HS-5 (cell line): ENCODE measurements at places on chromosomes 16 and 17.

- DNase-seq = no peak
Measured at GRCh38 chr17:60079401-60080243, 901 bp upstream of the HEATR6 start.

DNA sequence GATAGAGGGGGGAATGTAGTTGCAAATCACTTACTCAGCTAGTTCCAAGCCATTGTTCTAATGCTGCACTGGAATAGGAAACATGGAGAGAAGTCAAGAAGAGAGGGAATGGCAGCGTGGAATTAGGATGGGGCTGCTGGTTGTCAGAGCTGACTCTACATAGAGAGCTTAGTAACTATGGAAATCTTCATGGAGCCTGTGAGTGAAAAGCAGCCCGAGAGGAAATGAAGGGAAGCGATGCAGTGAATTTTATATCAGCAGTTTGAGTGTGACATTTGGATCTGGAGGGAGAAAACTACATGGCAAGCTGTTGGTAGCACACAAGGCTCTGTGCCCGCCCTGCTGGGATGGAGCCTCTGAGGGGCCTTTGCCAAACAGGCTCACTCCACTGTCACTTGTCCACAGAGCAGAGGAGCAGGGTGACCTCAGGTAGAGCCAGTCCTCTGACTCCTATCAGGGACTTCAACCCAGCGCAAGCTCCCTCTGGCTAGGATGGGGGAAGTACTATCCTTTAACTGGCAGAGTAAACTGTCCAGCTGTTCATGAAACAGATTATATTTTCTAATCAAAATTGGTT, 27.9 kb upstream of the PMFBP1 start:
- no peak for DNase-seq

GRCh38 chr16:14263011-14263410, 191.9 kb downstream of the MRTFB start:
- no peak for DNase-seq

GRCh38 chr16:49305406-49305805, 23.8 kb upstream of the CBLN1 start:
- no peak for DNase-seq

DNA sequence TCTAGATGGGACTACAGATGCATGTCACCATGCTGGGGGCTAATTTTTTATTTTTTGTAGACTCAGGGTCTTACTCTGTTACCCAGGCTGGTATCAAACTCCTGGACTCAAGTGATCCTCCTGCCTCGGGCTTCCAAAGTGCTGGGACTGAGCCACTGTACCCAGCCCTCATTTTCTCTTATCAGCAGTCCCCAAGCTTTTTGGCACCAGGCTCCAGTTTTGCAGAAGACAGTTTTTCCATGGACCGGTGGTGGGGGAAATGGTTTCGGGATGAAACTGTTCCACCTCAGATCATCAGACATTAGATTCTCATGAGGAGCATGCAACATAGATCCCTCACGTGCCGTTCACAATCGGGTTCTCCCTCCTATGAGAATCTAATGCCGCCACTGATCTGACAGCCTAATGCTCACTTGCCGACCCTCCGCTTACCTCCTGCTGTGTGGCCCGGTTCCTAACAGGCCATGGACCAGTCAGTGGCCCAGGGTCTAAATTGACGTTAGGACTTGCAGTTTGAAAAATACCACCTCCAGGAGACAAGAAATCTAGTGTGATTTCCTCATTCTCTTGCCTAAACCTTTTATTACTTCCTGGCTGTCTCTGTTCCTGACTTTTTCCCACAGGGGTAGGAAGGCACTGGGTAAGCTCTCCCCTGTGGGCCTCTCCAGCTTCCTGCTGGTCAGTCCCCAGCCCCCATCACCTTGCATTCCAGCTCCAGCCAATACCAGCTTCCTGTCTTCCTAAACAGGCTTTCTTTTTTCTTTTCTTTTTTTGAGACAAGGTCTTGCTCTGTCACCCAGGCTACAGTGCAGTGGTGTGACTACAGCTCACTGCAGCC, 9.3 kb upstream of the CNP start:
- DNase-seq = no peak

DNA sequence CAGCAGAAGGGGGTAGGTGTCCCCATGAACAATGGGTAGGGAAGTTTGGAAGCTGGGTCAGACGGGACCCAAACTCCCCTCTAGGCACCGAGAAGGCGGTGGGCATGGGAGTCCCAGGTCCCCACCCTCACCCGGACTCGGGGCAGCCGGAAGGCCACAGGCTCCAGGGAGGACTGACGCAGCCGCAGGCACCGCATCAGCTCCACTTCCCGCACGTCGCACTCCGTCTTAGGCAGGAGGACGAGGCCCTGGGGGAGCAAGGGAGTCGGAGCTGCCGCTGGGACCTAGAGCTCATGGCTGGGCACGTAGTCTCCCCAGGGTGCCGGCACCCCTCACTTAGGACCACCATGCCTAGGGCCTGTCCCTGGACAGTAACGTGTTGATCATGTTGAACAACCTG, 7.1 kb upstream of the PAM16 start:
- no peak for DNase-seq

GRCh38 chr16:24851700-24852099, 5.9 kb downstream of the SLC5A11 start:
- DNase-seq = no peak

- no peak for DNase-seq
Measured at GRCh38 chr17:38905375-38905774, 20.0 kb upstream of the LASP1NB start.

GRCh38 chr17:66304304-66305174, 2.1 kb downstream of the PRKCA start:
- no peak for DNase-seq

DNA sequence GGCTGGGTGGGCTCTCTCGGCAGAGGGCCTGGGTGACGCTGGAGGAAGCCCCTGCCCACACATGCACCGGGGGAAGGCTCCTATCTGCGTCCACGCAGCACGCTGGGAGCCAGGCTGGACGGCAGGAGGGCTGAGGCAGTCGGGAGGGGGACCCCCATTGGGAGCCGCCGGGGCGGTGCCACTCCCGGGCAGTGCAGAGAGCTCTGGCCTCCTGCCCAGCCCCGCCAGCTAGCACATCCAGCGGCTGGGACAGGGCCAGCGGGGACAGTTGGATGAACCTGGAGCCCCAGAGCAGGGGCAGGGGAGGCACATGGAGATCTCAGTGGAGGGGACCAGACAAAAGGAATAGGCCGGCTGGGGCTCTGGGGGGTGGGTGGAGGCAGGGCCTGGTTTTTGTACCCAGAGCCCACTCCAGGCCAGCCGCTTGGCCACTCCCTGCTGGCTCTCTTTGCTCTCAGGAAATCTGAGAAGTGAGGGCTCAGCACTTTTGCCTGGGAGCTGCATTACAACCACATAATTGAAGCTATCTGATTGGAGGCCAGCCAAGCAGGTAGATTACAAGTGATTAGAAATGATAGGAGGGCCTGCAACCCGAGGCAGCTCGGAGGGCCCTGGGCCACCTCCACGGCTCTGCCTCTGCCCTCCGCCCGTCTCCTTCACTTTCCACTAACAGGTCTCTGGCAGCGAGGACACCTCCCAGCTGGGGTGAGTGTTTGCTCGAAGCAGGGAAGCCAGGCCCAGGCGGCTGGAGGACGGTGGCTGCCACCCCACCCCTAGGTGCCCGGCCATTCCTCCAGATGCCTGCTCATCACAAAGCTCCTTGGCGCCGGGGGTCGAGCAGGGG, 40.1 kb downstream of the ENGASE start:
- no peak for DNase-seq

GRCh38 chr16:73286346-73287267, 238.7 kb upstream of the ZFHX3 start:
- DNase-seq = no peak

DNA sequence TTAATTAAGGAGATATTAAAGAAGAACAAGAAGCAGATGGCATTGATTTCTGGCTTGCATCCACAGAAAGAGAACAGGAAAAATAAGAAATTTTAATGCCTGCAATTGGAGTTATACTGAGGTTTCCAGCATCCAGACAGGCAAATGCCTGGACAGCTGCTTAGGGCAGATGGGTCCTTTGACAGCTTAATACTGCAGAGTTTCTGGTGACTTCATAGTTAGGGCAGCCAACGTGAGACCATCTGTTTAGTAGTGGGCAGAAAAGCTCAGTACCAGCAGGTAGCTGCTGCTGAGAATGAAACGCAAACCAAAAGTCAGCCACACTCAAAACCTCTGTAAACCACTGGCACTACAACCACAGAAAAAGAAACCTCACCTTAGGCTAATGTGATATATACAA, 109.8 kb downstream of the CDK5R1 start:
- DNase-seq = no peak

GRCh38 chr16:77974883-77975282, 47.5 kb upstream of the CLEC3A start:
- DNase-seq = no peak
